Keratinocyte (primary cell): ENCODE measurements at places on chromosomes 12 and 14.

DNA sequence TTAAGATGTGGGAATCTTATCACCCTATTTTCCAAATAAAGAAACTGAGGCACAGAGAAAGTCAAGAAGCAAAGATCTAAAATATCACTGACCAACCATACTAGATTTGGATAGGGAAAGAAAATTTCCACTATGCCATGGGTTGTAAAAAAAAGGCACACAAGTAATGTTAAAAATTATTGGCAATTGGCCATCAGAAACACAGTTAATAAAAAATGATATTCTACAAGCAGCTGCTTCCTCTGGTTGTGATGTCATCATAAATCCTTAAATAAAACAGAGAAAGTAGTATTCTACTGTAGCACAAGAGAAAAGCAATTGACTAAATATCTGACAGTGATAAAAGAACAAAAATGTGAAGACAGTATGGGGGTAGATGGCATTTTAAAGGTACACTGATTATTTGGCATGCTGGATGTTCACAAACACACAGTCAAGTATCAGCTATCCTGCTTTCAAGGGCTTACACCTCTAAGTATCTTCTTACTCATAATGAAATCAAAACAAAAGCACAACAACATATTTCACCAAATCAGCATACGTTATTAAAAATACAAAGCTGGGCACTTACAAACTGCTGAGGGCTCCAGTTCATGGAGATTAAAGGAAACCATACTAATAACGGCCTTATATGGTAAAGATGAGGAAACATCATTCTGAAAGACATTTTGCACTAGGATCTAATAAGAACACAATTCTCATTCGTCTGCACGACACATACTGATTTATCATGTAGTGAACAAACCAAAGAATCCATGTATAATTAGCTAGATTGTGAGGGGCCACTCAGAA lies 45.7 kb downstream of the CORO1C start:
- DNase-seq: no peak
- no peak overlapping the region for H3K27ac ChIP-seq
- no peaks in the 10 kb centered on the region for H3K27me3 ChIP-seq
- H3K4me3 ChIP-seq: no peak overlapping the region

GRCh38 chr12:99745895-99746294 lies 98.3 kb downstream of the GARIN6 start:
- H3K4me1 ChIP-seq: no peaks in the 10 kb centered on the region
- no peak overlapping the region for H3K27ac ChIP-seq
- no peaks in the 10 kb centered on the region for H3K27me3 ChIP-seq

- H3K36me3 ChIP-seq: peaks cover 3% of the 10 kb centered on the region
- H3K4me1 ChIP-seq: peaks cover 39% of the 10 kb centered on the region
- no peaks in the 10 kb centered on the region for H3K27me3 ChIP-seq
- no peak overlapping the region for H3K4me3 ChIP-seq
Observed at GRCh38 chr14:92986254-92987147, 63.6 kb downstream of the CHGA start.

- H3K27ac ChIP-seq: no peak overlapping the region
- H3K36me3 ChIP-seq: no peaks in the 10 kb centered on the region
- no peak overlapping the region for H3K4me3 ChIP-seq
Observed at GRCh38 chr12:14576896-14577295, 9.2 kb upstream of the PLBD1 start.

DNA sequence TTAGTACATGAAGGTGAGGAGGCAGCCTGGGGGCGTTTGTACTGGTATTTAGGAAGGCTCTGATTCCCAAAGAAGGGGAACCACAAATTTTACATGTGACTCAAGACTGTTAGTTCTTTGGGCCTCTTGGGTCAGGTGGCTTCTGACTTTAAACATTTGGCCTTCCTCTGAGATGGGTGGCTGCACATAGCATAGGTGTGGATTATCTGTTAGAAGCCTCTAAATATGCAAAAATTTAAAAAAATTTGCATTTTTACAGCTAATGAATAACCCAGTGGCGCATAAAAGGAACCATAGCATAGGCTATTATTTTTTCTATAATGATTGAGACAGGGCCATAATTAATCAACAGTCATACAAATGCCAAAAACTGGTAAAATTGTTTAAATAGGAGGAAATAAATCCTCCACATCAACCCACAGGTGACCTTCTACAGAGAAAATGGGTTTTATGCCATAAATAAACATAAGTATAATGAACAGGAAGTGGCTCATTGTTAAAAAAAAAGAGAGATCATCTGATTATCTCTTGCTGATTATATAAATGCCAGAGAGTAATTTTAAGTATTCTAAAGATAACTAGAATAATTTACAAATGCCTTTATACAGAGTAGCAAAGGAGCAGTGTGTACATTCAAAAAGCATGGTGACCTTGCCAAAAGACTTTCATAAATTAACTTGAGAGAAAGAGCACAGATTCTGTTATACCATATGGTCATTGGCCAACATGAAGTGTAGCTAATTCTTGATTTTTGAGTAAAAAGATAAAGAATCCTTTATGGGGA lies 284.2 kb upstream of the ATP2B1 start:
- no peaks in the 10 kb centered on the region for H3K36me3 ChIP-seq
- no peaks in the 10 kb centered on the region for H3K27me3 ChIP-seq
- H3K4me3 ChIP-seq: no peak overlapping the region
- no peak for DNase-seq
- no peak overlapping the region for H3K27ac ChIP-seq
- no peaks in the 10 kb centered on the region for H3K4me1 ChIP-seq

- peaks cover 19% of the 10 kb centered on the region for H3K4me1 ChIP-seq
- H3K36me3 ChIP-seq: no peaks in the 10 kb centered on the region
- H3K27me3 ChIP-seq: no peaks in the 10 kb centered on the region
- peak; percentile 69 for DNase-seq
- H3K27ac ChIP-seq: peak overlapping the region; percentile 90
Observed at GRCh38 chr14:20682435-20683124, 1.8 kb upstream of the RNASE4 start.

- no peak for DNase-seq
- no peaks in the 10 kb centered on the region for H3K27me3 ChIP-seq
- H3K27ac ChIP-seq: no peak overlapping the region
Observed at GRCh38 chr14:93375673-93376156, 28.7 kb downstream of the COX8C start.

- no peak overlapping the region for H3K4me3 ChIP-seq
- no peaks in the 10 kb centered on the region for H3K36me3 ChIP-seq
- H3K4me1 ChIP-seq: no peaks in the 10 kb centered on the region
- H3K27me3 ChIP-seq: no peaks in the 10 kb centered on the region
Observed at GRCh38 chr12:106753526-106753925, 21.0 kb upstream of the RIC8B start.

GRCh38 chr14:99838639-99839134 lies 45.5 kb downstream of the EML1 start:
- no peaks in the 10 kb centered on the region for H3K36me3 ChIP-seq
- no peaks in the 10 kb centered on the region for H3K4me1 ChIP-seq
- peaks cover 62% of the 10 kb centered on the region for H3K27me3 ChIP-seq
- H3K27ac ChIP-seq: no peak overlapping the region
- H3K4me3 ChIP-seq: no peak overlapping the region
- no peak for DNase-seq
